Activated CD4-positive, alpha-beta T cell treated with anti-CD3 and anti-CD28 coated beads, Interleukin-2, amount 50 U/mL, for 4 hours (primary cell): ENCODE measurements at places on chromosomes 1 and 21.

DNA sequence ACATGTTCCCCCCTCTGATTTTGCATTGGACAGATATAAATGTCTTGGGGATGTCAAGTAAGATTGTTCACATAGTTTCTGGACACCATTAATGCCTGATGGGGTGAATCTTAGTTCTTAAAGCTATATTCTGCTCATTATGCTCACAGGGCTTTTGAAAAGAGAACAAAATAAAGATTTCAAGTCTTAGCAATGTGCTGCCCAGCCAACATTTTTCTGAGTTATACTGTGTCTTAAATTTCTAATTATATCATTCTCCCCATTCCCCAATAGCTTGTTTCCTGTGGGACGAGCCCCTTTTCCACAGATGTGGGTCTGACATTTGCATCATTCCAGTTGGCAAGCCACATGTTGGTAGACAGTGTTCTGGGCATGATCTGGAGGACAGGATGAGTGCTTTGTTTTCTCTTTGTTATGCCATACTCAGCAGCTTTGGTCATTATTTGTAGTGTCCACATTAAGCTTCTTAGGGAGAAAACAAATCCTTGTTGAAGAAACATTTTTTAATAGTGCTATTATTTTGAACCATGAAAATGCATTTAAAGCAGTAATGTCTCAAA lies 32.8 kb downstream of the MTARC1 start:
- DNase-seq = no peak

DNA sequence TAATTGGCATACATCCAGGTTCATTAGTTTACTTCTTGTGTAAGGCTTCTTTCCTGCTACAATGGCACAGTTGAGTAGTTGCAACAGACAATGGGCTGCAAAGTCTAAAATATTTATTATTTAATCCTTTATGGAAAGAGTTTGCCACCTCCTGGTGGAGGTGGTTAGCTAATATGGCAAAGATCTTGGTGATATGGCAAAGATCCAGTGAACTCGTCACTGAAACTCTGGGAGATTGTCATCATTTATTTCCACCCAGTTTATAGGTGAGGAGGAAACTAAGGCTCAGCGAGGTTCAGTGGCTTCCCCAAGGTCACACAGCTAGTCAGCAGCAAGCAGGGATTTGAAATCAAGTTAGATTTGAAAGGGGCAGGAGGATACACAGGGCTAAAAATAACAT lies 16.1 kb upstream of the IFFO2 start:
- DNase-seq = no peak

- no peak for DNase-seq
Observed at GRCh38 chr1:236275586-236275985, 6.2 kb downstream of the ERO1B start.

- no peak for DNase-seq
Observed at GRCh38 chr1:201591981-201592380, 53.1 kb downstream of the NAV1 start.

GRCh38 chr1:35112668-35113067 lies 33.5 kb downstream of the ZMYM1 start:
- DNase-seq = no peak

DNA sequence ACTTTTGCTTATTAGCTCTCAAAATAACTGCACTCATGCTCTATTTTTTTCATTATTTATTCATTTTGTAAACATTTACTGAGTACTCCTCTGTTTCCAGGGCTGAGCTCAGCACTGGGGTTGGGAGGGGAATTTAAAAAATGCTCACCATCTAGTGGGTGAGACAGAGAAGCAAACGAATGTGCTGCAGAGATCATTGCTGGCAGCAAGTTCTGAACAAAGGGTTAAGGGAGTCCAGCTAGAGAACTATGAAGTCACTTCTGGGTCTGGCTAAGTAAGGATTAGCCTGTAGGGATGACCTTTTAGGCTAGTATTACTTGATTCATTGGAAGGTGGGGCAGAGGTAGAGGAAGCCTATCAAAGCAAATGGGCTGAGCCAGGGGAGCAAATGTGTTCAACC lies 99.1 kb upstream of the ZNF644 start:
- DNase-seq = no peak

- DNase-seq = peak; percentile 66
Observed at GRCh38 chr21:36966066-36966820, at the start of gene HLCS. TSS of gene HLCS (minus strand) at chr21:36966669. CDS start at chr21:36966638, 31 bp downstream.

DNA sequence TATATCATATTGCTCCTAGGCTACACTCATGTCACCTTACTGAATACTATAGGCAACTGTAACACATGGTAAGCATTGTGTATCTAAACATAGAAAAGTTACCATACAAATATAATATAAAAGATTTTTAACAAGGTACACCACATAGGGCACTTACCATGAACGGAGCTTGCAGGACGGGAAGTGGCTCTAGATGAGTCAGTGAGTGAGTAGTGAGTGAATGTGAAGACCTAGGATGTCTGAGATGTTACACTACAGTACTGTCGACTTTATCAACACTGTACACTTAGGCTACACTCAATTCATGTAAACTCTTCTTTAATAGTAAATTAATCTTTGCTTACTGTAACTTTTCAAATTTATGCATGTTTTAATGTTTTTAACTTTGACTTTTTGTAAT lies 81.0 kb upstream of the PLD5 start:
- DNase-seq = no peak

DNA sequence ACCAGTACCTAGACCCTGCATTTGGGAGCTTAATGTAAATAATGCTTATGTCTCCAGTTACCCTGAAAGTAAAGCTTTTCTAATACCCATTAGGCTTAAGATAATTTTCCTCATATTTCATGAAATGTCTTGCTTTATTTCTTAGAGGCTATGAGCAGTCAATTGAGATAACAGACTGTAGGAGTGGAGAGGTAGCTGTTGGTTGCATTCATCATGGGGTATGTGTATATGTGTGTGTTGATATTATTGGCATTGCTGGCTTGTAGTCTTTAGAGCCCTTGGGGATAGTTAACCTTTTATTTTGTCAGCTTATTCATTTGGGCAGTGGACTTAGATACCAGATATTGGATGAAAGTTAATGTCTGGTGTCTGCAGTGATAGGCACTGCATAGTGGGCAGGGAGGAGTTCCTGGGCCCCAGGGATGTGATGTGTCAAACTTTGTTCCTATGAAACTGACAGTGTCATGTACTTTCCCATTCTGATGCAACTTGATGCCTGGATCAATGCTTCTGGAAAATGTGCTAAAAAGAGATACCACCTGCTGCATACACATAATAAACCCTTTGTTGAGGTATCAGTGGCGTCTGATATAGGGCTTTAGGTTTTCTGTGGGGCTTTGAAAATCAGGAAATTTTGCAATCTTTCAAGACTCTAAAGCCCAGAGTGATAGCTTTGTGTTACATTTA lies 83.9 kb downstream of the MAST2 start:
- DNase-seq = no peak

DNA sequence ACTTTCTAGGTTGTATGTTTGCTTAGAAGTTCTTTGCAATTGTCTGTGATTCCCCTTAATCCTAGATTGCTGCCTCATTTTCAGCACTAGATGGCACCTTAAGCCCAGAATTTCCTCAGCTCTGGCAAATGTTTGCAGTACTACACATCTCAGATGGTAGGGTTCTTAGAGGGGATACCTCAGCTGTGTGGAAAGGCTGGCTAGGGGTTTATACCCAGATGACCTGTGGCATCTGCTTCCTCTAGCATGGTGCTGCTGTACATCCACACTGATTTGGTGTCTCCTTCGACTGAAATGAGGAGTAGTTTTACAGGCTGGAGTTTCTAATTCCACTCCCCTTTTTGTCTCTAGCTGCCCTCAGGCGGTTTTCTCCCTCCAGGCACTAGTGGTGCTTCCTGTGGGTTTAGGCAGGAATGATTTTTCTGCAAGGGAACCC lies 23.5 kb downstream of the ASB17 start:
- no peak for DNase-seq

GRCh38 chr1:67059346-67059745 lies 5.4 kb upstream of the SLC35D1 start:
- no peak for DNase-seq

DNA sequence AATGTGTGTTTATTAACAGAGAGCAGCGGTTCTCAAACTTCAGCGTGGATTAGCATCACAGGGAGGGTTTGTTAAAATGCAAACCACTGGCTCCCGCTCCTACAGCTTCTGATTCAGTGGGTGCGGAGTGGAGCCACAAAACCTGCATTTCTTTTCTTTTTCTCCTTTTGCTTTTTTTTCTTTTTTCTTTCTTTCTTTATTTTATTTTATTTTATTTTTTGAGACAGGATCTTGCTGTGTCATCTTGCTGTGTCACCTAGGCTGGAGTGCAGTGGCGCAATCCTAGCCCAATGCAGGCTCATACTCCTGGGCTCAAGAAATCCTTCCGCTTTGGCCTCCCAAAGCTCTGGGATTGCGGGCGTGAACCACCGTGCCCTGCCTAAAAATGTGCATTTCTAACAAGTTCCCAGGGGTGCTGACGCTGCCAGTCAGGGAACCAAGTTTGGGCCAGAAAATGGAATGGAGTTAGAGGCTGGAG lies 20.9 kb upstream of the SLC1A7 start:
- DNase-seq = no peak

- no peak for DNase-seq
Observed at GRCh38 chr21:23093259-23093658, 2095.1 kb downstream of the NCAM2 start.

DNA sequence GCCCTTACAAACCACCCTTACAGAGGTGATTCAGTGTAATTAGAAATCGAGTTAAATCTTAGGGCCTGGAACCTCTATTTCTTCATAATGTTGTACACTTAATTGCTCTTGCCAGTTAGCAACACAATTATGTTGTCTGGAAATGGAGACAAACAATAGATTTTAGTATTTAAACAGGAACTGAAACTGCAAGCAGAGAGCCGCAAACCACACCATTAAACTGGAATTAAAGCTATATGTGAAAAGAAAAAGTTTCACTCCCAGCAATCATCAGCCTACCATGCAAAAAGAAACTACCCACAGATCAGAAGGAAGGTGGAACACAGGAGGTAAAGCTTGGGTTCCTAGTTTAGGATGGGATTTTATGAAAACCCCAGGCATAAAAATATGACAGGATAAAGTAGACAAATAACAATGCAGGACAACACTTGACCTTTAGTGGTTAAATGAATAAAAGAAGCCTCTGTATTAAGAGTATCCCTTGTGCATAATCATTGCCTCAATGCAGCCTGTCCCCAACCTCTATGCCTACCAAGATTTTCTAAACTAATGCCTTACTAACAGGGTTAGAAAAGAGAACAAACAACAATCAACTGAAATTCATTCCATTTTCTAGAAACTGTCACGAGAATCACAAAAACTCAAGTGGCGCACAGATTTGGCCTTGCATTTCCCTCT lies 304.3 kb upstream of the ESRRG start:
- no peak for DNase-seq

- no peak for DNase-seq
Observed at GRCh38 chr1:22454476-22455056, 2.9 kb downstream of the ZBTB40 start.

DNA sequence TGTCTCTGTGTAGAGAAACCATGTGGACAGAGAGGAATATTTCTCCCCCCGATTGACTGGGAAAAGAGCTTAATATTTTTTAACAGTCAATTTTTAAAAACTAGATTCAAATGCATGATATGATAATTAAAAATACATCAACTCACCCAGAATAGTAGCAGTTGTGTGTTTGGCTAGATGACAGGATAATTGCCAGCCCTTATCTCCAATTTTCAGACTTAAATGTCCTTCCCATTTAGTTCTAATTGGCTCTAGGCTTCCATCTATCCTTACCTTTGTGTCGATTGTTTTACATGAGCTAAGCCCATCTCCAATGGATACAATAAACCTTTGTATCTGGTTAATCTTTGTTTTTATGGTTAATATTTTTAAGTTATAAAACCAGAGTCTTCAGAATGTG lies 23.9 kb upstream of the KIAA0040 start:
- no peak for DNase-seq

DNA sequence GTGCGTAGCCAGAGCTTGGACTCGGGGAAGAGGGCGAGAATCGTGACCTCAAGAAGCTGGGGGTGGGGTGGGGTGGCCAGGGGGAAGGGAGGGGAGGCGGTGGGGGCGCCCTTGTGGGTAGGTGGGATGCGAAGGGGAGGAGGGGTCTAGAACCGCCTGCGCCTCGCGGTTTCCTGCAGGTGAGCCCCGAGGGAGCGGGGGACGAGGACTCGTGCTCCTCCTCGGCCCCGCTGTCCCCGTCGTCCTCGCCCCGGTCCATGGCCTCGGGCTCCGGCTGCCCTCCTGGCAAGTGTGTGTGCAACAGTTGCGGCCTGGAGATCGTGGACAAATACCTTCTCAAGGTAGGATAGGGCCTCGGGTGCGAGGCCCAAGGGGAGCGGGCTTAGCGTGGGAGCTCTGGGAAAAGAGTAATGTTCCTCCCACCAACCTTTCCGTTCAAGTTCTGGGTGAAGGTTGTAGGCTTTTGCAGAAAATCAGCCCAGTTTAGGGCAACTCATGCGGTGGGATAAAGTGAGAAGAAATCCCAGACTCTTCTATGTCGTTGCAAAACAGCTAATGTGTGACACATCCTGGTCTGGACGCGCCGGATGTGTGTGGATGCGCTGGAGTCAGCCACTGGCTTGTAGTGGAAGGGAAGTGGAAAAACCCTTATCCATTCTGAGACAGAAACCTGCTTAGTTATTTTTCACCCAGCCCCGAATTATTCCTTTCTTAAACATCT lies 2.9 kb downstream of the LHX8 start:
- no peak for DNase-seq

- DNase-seq = no peak
Observed at GRCh38 chr21:37525810-37526209, 159.2 kb downstream of the DYRK1A start.

DNA sequence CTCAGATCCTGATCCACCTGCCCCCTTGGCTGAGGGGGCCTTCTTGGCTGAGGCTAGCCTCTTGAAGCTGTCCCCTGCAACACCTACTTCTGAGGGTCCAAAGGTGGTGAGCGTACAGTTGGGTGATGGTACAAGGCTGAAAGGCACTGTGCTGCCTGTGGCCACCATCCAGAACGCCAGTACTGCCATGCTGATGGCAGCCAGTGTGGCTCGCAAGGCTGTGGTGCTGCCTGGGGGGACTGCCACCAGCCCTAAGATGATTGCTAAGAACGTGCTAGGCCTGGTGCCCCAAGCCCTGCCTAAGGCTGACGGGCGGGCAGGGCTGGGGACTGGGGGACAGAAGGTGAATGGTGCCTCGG lies 5.2 kb downstream of the ZNF687 start:
- DNase-seq = no peak

DNA sequence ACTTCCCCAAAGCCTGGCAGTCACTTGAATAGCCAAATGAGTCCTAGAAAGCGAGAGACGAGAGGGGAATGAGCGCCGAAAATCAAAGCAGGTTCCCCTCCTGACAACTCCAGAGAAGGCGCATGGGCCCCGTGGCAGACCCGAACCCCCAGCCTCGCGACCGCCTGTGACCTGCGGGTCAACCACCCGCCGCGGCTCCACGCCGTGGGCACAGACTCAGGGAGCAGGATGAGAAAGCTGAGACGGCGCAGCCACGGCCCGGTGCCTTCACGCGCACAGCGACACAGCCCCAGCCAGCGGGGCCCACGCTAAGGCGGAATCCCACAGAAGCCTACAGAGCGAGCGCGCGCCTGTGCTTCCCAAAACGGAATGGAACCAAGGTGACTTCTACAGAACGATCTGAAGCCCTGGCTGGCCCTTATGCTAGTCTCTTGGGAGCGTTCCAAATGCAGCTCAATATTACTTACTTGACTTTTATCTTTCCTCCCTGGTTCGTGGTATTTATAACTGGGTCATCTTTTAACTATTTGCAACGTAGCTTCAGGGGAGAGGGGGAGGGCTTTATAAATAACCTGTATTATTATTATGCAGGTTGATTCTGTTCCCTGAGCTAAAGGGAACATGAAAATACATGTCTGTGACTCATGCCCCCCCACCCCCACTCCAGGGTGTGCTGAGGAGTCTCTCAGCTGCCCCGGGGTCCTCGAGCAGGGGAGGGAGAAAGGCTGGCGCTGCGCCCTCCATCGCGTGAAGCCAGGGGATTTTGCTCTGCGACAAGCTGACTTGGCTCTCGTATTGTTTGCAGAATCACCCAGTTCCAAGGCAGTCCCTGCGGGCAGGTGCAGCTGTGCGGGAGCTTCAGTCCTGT lies 1.7 kb downstream of the TSPEAR start:
- peak; percentile 39 for DNase-seq
